ENCODE measurements at places on chromosomes 2 and 18. TPM values are rescaled to one million over a fixed set of nuclear protein-coding genes. Genes with fewer than 3 reads are reported as not detected.

DNA sequence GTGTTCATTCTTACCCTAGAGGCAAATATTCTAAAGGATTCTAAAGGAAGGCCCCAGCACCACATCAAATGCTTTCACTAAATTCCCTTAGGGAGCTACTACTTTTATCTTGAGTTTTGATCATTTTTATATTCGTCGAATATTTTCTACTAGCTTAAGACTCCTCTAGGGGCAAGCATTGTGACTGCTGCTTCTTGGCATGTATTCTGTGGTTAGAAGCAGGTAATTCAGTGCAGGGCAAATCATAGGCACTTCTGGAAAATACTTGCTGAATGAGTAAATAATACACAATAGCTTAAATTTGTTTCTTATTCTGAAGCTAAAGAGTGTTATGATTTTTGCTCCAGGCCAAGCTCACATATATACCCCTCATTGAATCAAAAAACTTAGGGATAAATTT lies 136.4 kb downstream of the LRP2 start:
- no peak for DNase-seq

DNA sequence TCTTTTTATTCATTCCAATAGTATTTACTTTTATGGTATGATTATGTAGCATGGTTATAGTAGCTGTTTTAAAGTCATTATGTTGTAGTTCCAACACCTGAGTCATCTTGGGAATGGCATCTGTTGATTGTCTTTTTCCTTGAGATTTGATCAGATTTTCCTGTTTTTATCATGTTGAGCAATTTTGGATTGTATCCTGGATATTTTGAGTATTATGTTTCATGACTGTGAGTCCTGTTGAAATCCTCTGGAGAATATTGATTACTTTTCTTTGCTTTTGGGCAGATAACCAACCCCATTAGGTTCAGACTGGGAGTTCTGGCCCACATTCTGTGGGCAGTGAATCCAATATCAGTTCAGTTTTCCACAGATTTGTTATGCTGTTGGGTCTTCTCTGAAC lies 163.2 kb upstream of the SPRED2 start:
- no peak for DNase-seq

- DNase-seq: no peak
These were observed 25.7 kb upstream of the PLA2R1 start for GRCh38 chr2:160087854-160088745.

GRCh38 chr2:54107903-54108615 lies 7.4 kb upstream of the ACYP2 start:
- no peak for DNase-seq

DNA sequence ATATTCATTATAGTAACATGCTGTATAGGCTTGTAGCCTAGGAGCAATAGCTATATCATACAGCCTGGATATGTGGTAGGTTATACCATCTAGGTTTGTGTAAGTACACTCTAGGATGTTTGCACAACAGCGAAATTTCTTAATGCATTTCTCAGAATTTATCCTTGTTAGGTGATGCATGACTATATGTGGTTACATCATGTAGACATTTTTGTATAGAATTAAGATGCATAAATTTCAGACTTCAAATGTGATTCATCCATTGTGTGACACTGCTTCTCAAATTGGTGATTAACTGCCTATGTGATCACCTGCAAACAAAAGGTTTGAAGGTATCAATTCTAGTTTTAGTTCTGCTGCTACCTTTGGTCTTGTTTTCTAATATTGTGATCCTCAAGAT lies 1787.0 kb upstream of the PIK3C3 start:
- no peak for DNase-seq

- peak; percentile 32 for DNase-seq
These were observed 11.8 kb downstream of the WIPF1 start for GRCh38 chr2:174585657-174586252.

- no peak for DNase-seq
These were observed 232.8 kb downstream of the GLI2 start for GRCh38 chr2:120968307-120969015.

DNA sequence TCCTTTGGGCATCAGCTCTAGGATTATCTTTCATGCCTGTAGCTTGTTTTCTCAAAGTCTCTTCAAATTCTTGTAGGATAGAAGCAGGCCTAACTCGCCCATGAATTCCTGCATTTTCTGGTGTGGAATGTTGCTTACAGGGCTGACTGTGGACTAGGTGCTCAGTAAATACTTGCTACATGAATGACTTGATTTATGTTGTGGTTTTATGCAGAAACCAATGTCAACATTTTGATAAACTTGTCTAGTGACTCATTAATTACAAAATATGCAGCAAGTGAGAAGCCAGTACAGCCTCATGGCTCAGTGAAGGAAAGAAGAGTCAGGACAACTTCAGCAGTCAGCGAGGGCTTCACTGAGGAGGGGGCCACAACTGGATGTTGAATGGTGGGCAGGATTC lies 110.6 kb upstream of the SIX2 start:
- DNase-seq: no peak

DNA sequence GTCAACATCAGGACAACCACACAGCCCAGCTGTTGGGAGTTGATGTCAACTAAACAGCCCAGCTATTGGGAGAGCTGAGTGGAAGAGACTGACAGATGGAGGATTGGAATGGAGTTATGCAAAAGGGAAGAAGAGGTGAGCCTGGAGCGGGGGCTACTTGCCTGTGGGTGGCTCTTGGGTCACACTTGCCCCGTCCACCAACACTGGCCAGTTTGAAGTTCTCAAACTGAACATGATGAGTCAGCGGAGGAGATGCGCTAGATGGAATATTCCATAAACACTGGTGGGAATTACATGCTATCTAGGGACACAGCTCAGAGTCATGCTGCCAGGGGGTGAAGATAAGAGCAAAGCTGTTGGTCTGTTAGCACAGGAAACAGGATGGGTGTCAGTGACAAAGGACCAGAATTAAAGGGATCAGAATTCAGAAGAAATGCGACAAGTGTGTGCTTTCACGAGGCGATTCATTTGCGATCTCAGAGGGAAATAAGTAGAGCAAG lies 33.2 kb upstream of the AGAP1 start:
- DNase-seq: no peak

DNA sequence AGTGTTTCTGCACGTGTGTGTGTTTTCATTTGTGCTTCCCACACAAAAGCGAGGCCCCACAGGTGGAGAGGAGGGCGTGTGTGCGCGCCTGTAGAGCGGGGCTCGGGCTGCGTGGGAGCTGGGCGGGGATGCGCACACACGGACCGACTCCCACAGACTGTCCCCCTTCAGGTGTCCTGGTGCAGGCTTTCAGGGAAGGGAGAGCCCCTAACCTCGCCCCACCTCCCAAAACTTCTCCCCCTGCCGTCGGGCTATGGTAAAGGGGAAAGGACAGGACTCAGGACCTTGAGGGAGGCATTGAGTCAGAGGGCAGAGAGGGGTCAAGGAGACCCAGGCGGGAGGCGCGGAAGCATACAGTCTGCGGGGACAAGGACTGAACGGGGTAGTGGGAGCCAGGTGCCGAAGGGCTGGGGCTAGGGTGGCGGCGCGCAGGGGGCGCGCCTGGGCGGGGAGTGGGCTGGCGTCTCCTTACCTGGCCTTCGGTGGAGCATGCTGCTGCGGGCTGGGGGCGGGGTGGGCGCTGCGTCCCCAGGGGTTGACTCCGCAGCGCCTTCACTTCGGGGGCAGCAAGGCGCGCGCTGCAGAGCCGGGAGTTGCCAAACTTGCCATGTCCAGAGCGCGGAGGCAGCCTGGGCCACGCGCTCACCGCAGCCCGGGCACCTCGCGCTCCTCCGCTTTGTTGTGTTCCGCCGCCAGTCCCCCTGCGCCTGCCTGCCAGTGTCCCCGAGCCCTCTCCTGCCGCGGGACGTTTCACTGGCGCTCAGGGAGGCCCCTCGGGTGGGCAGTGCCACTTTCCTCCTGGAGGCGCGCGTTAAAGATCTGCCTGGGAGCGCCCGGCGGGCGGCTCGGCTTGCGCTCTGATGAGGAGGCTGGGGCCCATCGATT lies 302.0 kb downstream of the NCKAP5 start:
- peak; percentile 15 for DNase-seq

GRCh38 chr2:218194880-218195279 lies 22.1 kb upstream of the ARPC2 start:
- DNase-seq: no peak

- peak; percentile 56 for DNase-seq
These were observed 4.7 kb upstream of the IL1RL2 start for GRCh38 chr2:102181919-102182635.

DNA sequence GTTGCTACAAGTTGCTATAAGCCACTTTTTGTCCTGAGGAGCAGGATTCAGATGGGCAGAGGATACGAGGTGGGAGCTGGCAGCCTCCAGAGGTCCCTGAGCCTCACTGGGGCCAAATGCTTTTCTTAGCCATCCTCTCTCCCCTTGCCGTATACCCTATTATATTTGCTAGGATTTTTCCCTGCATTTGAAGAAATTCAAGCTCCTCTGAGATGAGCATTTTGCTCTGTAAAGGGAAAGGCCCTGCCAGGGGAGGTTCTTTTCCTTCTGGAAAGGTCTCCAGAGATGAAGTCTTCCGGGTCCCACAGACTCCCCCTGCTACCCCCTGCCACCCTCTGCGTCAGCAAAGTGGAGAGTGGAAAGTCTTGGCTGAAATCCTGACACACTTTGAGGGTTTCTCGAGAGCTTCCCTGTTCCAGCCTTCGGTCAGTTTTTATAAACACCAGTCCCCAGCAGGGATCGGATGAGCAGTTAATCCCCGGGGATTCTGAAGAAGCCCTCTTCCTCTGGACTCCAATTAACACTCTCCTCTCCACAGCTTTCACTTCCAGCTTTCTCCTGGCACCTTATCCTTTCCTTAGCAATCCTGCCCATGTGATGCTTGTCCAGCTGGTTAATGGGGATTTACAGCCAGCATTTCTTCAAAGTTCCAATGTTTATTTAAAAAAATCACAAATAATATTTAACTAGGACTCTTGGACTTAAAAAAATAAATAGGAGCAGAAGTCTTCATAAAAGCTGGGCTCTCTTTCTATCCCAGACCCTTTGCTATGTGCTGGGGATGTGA lies 13.1 kb downstream of the CYRIA start:
- no peak for DNase-seq

GRCh38 chr18:3624935-3625741 lies 175.2 kb downstream of the TGIF1 start:
- no peak for DNase-seq

DNA sequence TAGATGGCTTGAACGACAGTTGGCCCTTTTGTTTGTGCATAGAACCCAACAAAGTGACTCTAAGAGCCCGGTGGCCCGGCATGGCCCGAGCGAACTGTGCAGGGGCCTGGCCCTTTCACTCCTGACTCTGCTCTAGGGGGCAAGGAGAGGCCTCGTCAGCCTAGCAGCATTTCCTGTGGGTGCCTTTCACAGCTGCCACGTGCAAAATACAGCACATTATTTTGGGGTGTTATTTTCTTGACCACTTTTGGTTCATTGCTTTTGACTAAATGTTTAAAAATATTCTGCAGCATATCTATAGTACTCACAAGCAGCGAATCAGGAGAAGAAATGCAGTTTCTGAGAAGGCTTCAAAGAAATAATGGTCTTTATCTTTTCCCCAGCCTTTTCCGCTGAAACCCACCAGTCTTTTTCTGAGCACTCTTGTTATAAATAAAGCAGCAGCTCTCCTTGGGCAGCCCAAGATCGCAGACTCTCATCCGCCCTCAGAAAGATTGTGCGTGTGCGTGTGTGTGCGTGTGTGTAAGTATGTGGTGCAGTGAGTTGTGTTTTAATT lies 31.3 kb downstream of the DGKD start:
- peak; percentile 32 for DNase-seq

DNA sequence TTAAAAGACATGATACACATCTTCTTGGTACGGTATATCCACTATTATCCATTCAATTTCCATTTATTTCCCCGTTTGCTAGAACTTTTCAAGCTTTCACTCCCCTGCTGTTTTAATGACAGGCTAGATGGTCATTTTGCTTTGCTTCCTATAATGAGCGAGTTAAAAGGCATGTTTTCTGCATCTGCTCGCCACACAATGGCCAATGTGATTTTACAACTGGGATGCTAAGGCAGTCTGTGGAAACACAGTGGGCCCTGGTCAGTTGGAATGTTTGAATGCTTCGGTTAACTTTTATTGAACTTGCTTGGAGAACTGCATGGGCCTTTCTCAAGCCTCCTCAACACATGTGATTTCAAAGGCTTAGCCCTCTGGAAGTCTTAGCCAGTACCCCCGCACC lies 48.4 kb upstream of the TNP1 start:
- no peak for DNase-seq

GRCh38 chr2:17593841-17594491 lies 53.5 kb downstream of the VSNL1 start:
- no peak for DNase-seq

DNA sequence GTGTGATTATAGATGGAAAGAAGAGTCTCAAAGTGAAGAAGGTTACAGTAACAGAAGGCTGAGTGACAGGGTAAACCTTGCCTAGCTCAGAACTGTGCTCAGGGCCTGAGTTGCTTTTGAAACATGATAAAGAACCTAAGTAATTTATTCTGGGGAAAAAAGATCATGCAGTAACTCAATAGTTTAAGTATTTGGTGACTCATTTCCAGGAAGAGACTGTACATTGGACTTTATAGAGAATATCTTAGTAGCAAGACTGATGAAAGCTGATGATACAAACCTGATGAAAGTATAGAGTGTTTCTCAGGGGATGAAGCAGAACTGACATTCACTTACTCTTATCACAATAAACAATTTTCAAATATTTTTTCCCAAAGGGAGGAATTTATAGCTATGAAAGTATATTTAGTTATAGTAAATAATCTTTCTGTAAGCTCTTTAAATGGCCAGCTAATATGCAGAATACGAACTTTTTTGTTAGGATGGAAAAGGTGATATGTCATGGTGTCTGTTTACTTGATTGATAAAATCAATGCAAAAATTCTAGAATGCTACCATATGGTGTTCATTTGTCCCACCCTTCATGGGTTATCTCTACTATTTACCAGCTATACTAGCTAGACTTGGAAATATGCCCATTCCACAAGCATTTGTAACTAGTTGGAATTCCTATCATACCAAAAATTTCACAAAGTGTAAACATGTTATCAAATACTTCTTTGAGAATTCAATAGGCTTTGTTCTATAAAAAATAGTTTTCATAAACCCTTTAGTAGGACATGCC lies 1265.5 kb upstream of the ACVR2A start:
- no peak for DNase-seq

GRCh38 chr2:67289921-67290371 lies 107.2 kb upstream of the ETAA1 start:
- DNase-seq: no peak

GRCh38 chr2:233699424-233700027 lies 6.8 kb downstream of the UGT1A6 start:
- no peak for DNase-seq

GRCh38 chr2:96819128-96819875 lies 3.2 kb downstream of the CNNM3 start:
- DNase-seq: no peak

- no peak for DNase-seq
These were observed 43.7 kb upstream of the SEMA4C start for GRCh38 chr2:96913398-96914202.

- DNase-seq: no peak
These were observed 169.2 kb upstream of the SPATS2L start for GRCh38 chr2:200137271-200137670.

- no peak for DNase-seq
These were observed 1.6 kb downstream of the AGXT start for GRCh38 chr2:240869956-240870875.

Gene LGALSL
- 18.9 TPM for total RNA-seq

Gene SLC4A5
- total RNA-seq: 2.6 TPM

Gene C2orf80
- total RNA-seq: not detected

Gene EFEMP1
- 75.8 TPM for total RNA-seq

Gene HOXD12
- not detected for total RNA-seq

Gene TMEM185B
- 19.5 TPM for total RNA-seq

Gene NEUROD1
- not detected for total RNA-seq

Gene GATA6
- total RNA-seq: 2.2 TPM

Gene IMMT
- total RNA-seq: 93.1 TPM

Gene TSGA10
- total RNA-seq: 2.9 TPM

Gene ASB18
- total RNA-seq: 3.5 TPM

Gene TTC39C
- total RNA-seq: 15.7 TPM

Gene SLC9A4
- 0.10 TPM for total RNA-seq

Gene LOXHD1
- 3.4 TPM for total RNA-seq

Data from tongue (tissue), 3 donors.